SHP77 treated with DMSO at 0.1 percent for 48 hours (cell line): ENCODE measurements at places on chromosomes 13 and 19.

DNA sequence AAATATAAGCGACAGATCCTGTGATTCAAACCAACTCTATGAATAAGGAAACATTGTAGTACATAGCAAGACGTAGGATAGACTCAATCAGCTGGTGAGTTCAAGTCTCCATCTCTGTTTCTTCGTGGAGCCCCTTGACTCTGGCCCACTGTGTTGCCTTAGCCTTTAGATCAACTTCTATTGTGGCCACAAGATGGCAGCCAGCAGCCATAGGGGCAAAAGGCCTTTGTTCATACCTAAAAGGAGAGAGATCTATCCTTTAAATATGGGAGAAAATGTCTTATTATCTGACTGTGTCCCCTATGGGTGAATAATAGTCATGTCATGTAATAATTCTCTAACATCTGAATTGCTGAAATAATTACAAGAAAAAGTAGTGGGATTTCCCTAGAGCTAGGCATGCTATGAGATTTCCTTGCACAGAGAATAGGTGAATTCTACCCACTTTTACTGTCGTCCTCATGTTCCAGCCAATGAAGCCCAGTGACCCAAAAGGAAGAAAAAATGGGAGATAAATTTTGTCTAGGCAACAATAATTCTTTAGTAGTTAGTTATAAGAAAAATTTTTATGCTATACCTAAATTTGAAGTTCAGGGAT is 129.4 kb downstream of the PCDH20 start:
- DNase-seq, result no peak

GRCh38 chr13:34025746-34026145 is 207.8 kb downstream of the RFC3 start:
- no peak for DNase-seq

DNA sequence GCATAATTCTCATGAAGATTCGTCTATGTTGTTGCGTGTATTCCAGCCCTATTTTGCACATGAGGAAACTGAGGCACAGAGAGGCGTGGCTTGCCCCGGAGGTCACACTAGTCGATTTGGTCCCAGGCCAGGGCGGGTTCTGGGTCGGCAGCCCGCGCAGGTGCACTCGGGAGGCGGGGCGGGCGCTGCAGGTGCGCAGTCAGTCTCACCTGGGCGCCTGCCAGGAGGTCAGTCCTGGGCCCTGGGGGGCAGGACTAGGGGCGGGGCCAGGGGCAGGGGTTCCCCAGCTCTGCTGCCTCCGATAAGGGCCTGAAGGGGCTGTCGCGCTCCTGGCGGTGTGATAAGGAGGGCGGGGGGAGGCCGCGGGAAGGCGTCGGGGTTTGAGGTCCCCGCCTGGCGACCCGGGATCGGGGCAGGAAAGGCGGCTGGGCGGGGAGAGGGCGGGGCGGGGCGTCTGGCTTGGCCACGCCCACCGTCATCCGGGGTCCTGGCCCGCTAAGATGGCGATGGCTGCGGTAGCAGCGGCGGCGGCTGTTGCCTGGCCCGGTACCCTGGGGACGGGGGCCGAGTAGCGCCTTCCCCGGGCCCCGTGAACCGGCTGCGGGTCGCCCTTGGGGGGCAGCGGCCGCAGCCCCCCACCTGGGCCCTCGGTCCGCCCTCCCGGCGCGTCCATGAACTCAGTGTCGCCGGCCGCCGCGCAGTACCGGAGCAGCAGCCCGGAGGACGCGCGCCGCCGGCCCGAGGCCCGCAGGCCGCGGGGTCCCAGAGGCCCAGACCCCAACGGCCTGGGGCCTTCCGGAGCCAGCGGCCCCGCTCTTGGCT is at the start of gene ATG4D:
Gene ATG4D, plus strand, starts transcription at position 485 of the 822 bp plus-strand sequence. Its CDS starts 187 bp downstream, at position 672.
- DNase-seq, result peak; percentile 29

- no peak for DNase-seq
Measured at GRCh38 chr13:30702006-30702405, 33.3 kb upstream of the ALOX5AP start.

GRCh38 chr13:104832231-104832630 is 1703.2 kb downstream of the EFNB2 start:
- DNase-seq, result no peak

DNA sequence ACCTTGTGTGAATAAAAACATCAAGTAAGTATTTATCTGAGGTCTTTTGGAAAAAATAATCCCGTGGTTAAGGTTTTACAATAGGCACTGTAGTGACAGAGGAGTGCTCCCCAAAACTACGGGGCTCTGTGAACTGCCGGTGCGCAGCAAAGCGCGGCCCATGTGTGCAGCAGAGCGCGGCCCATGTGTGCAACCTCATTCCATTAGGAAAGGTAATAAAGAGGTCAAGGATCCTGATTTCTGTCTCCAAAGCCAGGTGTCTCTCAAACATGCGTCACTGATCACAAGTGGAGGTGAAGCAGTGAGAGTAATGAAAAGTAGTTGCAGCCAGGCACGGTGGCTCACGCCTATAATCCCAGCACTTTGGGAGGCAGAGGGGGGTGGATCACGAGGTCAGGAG is 58.7 kb downstream of the MRPL57 start:
- no peak for DNase-seq

DNA sequence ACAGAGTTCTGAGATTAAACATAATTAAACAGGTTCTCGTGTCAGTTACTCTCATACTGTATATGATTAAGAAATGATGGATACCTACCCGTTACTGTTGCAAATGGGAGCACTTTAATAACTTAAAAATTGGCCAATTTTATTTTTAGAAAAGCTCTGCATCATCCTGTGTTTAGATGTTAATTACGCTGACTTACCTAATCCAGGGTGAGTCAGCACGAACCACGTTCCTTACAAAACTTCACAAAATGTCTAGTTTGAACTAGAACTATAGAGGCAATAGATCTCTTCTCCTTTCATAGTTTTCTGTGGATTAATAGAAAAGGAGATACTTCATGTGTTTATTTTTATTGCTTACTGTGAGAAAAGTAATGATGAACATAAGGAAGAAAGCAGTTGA is 363.9 kb downstream of the MYO16 start:
- no peak for DNase-seq

GRCh38 chr13:76223565-76223964 is 587.4 kb downstream of the LMO7 start:
- DNase-seq, result no peak

- no peak for DNase-seq
Measured at GRCh38 chr19:34124828-34125227, 47.5 kb upstream of the LSM14A start.

DNA sequence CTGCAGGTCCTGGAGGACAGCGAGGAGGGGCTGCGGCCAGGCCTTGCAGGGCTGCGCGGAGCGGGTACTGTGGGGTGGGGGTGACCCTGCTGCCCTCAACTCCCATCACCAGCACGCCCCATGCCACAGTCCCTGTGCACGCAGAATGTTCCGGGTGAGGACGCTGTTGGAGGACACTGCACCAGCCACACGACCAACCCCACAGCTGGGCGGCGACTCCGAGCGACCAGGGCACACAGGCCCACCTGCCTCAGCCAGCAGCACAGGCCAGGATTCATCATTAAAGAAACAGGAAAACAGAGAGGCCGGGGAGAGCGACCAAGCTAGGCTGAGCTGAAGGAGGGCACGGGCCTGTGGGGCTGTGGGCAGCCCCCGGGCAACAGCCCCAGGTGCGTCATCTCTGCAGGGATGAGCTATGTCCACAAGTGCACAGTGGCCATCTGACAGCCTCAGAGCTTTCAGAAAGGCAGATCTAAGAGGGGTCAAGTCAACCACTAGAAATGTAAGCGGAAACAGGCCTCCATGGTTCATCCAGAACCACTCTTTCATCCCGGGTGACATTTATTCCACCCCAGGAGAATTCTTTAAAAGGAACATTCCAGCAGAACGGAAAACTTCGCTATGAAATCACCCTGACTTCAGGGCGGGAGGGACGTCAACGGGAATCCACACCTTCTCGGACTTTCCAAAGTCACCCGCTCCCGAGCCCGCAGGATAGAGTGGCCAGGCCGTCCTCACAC is 1.5 kb downstream of the GAS6 start:
- no peak for DNase-seq

DNA sequence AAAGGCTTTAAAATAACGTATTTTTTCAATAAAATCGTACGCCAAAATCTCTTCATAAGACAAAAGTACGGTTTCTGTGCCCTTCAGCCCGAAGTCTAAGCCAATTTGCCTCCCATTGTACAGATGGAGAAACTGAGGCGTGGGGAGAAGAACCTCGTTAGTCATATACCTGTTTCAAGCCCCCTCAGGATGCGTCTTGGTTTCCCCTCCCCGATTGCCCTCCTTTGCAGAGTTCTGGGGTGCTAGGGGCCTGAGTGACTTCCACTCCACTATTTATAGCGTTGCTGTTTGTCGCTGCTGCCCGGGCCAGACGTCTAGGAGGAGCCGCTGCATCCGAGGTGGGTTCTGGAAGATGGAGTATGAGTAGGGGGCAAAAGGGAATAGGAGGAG is 2.3 kb upstream of the LTBP4 start:
- DNase-seq, result no peak

DNA sequence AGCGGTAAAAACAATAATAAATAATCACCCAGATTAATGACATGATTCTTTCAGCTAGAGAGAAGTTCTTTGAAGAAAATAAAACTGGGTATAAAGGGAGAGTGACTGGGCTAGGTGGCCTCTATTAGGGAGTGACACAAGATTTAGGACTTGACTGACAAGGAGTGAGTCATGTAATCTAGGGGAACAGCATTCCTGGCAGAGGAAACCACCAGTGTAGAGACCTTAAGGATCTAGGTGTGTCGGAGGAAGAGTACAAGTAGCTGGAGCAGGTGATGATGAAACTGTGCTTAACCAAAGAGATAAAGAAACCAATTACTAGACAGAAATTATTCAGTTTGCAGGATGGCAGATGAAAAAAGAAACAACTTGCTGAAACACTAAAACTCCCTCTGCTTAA is 248.0 kb downstream of the RFC3 start:
- no peak for DNase-seq

DNA sequence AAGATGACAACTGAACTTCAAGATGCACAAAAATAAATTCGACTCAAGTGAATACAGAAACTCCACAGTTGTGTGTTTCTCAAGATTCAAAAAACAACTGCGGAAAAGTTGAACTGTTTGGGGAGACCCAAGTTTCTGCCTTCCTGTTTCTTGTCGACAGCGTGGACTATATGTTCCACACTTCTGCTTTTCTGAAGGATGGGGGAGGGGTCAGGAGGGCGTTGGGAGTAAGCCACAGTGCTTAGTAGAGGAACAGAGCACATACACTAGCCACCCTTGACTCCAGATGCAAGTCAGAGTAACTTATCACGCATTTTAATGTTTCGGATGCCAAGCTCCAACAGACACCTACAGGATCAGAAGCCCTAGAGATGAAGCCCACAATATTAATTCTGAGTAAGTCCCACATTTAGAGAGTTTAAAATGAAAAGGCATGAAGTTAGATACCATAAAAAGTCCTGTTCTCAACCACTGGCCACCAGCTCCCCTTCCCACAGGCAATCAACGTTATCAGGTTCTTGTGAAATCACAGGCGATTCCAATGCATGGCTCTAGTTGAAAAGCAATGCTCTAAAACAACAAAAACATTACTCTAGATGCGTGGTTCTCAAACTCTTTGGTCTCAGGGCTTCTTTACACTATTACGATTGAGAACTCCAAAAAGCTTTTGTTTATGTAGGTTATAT is 4.2 kb downstream of the TUBGCP3 start:
- DNase-seq, result no peak

GRCh38 chr13:108496362-108497210 is 132.8 kb upstream of the MYO16 start:
- no peak for DNase-seq

DNA sequence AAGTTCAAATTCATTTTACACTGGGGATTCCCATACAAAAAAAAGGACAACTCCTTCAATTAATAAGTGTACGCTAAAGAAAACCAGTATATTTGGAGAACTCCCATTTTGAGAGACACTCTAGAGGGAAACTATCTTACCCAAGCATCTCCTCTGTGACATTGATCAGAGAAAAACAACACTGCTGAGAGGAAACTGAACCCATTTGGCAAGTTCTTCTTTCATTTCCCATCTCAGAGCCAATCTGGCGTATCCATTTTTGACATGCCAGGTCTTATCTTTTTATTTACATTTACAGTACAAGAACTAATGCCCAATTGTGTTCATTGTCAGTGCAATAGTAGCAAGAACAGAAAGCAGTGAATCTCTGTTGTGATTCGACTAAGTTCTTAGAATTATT is 30.1 kb downstream of the LIG4 start:
- DNase-seq, result no peak

- no peak for DNase-seq
Measured at GRCh38 chr13:104198801-104199200, 1132.6 kb upstream of the SLC10A2 start.

DNA sequence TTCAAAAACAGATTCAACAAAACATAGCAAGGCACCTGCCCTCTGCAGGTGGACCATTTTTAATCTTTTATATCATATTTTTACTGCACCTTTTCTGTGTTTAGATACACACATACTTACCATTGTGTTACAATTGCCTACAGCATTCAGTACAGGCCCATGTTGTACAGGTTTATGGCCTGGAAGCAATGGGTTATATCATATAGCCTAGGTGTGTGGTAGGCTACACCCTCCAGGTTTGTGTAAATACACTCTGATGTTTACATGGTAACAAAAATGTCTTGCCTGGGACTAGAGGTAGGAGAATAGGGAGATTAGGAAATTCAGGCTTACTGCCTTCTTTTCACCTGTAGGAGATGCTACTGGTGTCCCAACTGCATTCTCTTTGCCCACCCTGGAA is 8.2 kb upstream of the UBAC2 start:
- DNase-seq, result no peak

- DNase-seq, result no peak
Measured at GRCh38 chr19:55683449-55684261, 8.6 kb downstream of the EPN1 start.

- peak; percentile 2 for DNase-seq
Measured at GRCh38 chr13:44969551-44970484, 19.5 kb downstream of the NUFIP1 start.

- no peak for DNase-seq
Measured at GRCh38 chr13:44347301-44347700, 26.3 kb upstream of the SERP2 start.

DNA sequence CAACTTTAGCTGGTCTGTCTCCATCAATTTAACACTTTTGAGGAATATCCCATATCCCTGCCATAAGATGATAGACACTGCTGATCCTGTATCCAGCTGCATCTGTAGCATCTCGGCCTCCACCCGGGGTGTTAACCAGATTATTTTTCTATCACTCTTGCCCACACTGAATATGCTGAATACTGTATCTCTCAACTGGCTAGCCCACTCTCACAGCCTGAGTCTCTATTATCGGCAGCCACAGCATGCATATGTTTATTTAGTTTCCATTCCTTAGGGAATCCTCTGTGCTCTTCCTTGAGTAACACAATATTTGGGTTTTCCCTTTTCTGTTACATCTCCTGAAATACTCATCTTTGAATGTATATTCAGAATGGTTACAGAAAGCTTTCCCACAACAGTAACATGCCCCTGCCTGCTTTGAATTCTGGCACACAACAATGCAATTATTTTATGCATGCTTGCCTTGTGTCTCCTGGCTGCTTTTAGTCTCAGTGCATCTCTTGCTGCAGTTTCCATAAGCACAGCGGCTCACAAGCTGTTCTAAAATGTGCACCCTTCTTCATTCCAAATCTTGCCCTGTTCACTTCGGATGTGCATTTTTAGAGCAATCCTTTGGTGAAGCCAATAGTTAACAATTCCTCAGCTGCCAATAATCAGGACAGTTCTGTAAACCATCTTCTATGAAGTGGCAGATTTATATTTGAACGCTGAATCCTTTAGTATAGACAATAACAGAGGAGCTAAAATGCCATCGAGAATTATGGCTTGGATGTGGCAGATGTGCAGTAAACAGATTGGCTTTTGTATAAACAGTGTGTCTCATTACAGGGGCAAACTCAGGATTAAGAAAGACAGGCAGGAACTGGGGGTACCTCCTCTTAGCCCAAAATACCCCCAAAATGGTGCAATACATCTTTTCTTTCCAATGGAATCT is 261.9 kb upstream of the SOX21 start:
- no peak for DNase-seq

GRCh38 chr13:102040812-102041211 is 361.0 kb downstream of the FGF14 start:
- peak; percentile 32 for DNase-seq
